ENCODE measurements at places on chromosomes 5 and 9.

DNA sequence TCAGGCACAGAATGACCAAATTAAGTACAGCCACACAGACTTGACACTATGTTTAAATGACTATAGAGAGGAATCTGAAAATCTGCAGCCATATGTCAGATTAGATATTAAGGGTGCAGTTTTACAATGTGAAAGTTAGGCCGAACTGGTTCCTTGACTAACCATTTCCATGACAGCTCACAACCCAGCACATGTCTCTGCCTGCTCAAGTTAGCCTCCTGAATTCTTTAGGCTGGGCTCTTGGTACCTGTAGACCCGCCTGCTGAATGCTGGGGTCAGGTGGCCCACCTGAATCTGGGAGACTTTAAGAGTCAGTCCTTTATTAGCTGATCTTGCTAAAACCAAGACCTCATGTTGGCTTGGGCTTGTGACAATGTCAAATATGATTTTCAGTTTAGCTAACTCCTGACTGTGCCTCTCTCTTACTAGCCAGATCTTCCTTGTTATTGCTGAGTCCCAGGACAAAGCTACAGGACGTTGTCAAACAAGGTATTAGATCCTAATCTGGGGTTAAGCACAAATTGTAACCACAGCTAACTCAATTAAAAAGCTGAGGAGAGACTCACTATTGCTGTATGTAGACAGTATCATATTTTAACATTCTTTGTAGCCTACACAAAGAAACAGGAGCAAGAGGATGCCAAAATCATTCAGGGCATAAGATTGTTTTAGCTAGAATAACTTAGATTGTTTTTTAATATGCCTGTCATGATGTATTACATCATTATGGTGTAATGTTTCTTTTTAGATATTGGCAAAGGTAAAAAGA lies 490.9 kb downstream of the SEMA5A start:
- DNase-seq, result no peak

DNA sequence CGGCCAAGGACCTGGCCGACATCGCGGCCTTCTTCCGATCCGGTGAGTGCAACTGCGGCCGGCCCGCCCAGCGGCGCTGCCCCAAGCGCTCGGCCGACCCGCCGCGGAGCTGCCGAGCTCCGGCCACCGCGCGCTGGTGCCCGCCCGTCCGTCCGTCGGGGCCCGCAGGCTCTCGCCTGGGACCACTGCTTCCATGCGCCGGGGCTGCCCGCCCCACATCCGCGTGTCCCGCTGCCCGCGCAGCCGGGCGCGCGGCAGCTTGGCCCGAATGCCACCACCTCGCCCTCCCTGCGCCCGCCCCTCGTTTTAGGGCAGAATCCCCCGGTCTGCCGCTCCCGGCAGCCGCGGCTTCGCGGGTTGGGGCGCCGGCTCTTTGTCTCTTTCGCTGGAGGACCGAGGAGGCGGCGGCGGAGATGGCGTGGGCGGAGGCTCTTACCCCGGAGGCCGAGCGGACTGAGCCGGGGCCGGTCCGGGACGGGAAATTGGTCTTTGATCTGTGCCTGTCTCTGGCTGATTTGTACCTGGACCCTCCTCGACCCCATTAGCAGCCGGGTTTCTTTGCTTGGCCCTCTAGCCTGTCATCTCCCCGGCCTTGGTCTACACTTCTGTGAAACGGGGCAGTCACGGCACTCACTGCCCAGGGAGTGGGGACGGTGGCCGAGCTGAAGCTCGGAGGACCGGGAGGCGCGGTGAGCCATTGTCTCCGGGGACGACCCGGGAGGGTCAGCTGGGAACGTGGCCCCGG lies 871 bp downstream of the TRIO start:
- DNase-seq, result peak; percentile 79

DNA sequence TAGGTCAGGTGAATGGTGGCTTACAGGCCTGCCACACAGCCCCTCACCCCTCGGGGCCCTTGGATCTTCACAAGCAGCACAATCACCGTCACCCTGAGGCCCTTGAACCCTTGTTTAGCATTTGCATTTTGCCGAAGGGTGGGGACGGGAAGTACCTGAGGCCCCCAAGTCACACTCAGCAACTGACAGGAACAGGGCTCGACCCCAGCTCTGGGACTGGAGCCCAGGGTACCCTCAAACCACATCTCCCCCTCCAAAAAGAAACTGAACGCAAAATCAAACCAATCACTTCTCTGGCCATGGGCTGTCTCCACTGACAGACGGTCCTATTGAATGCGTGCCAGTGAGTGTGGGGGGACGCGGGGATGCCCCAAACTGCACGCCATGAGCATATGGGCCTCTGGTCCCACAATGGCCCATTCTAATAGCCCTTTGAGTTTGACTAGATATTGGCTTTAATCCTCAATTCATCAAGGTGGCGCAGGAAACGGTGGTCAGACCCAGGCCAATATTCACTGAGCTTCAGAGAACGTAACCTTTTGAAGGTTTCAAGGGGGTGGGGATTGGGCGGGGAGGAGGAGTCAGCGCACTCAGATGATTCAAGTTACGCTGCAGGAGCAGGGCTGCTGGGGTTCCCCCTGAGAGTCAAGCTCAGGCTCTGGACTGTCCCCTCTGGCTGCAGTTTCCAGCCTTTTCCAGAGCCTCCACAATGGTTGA lies 176.0 kb downstream of the DAB2IP start:
- DNase-seq, result peak; percentile 38

- peak; percentile 59 for DNase-seq
Observed at GRCh38 chr9:133770076-133770777, 32.1 kb upstream of the SARDH start.

DNA sequence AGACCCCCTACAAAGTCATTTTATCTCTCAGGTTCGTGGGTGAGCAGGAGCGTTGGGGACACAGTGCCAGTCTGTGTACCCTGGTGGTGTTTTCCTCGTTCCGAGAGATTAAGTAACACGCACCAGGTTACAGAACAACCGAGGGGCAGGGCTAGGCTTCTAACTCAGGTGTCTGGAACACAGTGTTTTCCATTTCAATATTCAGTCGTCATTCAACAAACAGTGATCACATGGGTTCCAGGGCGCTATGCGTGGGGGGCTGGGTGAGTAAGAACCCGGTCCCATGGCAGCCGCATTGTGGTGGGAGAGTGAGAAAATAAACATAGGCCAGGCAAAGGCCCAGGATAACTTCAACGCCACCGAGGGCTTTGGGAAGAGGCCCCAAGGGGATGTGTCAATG lies 55.9 kb upstream of the RNU6ATAC start:
- DNase-seq, result no peak

DNA sequence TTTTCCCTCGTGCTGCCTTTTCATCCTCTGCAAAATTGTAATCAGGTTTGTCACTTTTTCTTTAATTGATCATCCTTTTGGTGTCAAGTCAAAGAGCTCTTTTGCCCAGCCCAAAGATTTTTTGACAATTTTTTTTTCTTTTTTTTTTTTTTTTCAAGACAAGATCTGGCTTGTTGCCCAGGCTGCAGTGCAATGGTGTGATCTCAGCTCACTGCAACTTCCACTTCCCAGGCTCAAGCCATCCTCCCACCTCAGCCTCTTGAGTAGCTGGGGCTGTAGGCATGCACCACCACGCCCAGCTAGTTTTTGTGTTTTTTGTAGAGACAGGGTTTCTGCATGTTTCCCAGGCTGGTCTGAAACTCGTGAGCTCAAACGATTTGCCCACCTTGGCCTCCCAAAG lies 36.7 kb downstream of the CDK7 start:
- no peak for DNase-seq

DNA sequence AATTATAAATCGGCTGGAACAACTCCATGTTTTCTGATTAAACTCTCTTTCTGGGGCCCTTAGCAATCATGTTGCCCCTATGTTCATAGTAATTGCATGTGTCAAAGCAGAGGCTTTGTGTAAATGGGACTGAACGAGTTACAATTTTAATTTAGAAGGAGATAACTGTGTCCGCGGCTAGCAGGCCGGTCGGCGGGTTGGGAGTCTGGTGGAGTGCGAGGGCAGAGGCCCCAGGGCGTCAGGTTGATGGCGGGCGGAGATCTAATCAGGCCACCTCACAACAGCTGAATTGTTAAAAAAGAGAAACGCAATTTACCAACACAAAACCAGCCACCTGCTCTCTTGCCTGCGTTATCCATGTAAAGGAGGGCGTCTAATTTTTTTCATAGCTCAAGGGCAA lies 134.9 kb upstream of the LPCAT1 start:
- no peak for DNase-seq

GRCh38 chr9:71858102-71858798 lies 52.7 kb downstream of the ABHD17B start:
- no peak for DNase-seq

DNA sequence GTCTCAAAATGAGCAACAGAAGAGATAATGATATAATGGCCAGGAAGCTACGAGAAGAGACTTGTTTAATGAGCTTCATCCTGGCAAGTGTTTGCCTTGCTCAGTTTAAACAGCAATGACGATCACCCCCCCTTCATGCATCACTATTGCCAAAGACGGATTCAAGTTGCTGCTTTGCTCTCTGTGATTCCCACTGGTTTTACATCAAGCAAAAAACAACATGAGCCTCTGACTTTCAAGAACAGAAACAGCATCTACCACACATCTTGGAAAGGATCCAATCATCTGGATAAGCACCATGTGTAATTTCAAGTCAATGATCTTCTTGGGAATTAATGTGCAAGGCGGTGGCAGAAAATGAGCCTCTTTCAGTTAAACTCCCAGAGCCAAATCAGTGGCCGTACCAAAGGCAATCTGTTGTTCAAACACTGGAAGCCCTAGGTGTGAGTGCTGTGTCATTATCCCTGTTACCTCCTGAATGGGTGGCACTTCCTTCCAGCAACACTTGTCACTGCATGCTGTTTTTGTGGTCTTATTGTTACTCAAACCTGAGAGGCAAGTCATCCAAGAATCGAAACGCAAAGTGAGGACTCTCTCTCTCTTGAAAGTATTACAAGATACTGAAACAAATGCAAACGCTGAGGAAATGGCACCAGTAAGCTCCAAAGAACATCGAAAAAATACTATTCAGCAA lies 72.8 kb downstream of the MED27 start:
- DNase-seq, result no peak

DNA sequence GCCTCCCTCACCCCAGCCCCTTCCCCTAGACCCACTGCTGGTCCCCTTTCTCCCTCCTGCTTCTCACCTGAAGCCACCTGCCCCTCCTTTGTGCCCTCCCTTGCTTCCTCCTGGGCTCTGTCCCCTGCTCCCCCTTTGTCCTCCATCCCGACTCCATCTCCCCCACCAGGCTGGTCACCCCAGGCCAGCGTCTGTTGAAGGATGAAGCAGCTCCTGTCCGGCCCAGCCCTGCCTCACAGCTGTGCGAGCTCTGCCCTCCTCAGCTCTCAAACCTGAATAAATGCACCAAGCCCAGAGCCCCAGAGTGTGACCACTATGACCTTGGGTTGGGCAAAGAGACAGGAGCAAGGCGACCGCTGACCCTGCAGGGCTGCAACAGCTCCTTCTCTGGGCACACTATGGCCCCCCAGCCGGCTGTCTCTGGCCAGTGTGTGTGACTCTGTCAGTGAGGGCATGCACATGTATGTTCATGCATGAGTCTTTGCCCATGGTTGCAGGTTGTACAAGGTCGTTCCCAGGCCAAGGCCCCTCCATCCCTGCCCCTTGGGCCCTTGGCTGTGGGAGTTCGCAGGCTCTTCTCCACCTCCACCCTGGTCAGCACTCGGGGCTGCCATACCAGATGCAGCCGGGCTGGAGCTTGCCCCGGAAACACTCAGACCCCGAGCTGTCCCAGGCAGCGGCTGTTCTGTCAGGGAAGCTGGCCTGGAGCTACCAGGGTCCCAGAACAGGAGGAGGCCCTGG lies 3.3 kb downstream of the LCN12 start:
- DNase-seq, result no peak

GRCh38 chr9:110125207-110125751 lies 82.7 kb downstream of the C9orf152 start:
- DNase-seq, result peak; percentile 93

GRCh38 chr9:77455312-77455927 lies 192.7 kb downstream of the GNA14 start:
- DNase-seq, result no peak

- DNase-seq, result no peak
Observed at GRCh38 chr9:10274988-10275387, 337.8 kb downstream of the PTPRD start.

DNA sequence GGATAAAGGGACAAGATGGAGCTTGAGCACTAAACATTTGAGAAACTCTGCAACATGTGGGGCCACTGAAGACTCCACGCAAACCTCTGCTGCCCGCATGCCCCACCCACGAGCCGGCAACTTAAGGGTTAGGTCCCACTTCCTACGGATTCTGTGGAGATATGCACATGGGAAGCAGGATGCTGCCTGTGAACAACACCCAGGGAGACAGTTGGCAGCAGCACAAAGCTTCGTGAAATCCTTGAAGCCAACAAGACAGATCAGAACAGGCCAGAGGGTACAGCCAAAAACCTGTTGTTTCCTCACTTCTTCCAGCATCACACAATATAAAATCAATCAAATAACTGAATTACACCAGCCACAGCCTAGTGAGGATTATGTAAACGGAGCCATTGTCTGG lies 270.4 kb downstream of the ENC1 start:
- no peak for DNase-seq

- no peak for DNase-seq
Observed at GRCh38 chr5:65451436-65451835, 30.3 kb downstream of the ADAMTS6 start.

- no peak for DNase-seq
Observed at GRCh38 chr9:76007935-76008334, 117.5 kb downstream of the PCSK5 start.

DNA sequence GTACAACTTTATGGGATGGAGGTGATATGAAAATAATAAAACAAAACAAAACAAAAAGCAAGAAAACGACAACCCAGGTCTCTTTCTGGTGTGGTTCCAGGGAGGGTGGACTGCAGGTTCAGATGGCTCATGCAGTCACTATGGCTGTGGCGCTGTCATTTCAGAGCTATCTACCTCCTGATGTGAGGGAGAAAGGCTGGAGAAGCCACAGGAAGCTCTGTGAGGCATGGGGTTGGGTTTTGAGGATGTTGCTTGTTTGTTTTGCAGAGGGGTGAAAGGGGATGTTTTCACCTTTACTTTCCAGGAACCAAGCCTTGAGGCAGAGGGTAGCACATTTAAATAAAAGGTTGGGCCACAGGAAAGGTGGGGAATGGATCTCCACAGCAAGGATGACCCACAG lies 18.7 kb downstream of the NIPAL4 start:
- no peak for DNase-seq

- DNase-seq, result no peak
Observed at GRCh38 chr5:80382488-80382887, 25.4 kb upstream of the ZFYVE16 start.

- no peak for DNase-seq
Observed at GRCh38 chr5:63456279-63456678, 506.0 kb downstream of the HTR1A start.

DNA sequence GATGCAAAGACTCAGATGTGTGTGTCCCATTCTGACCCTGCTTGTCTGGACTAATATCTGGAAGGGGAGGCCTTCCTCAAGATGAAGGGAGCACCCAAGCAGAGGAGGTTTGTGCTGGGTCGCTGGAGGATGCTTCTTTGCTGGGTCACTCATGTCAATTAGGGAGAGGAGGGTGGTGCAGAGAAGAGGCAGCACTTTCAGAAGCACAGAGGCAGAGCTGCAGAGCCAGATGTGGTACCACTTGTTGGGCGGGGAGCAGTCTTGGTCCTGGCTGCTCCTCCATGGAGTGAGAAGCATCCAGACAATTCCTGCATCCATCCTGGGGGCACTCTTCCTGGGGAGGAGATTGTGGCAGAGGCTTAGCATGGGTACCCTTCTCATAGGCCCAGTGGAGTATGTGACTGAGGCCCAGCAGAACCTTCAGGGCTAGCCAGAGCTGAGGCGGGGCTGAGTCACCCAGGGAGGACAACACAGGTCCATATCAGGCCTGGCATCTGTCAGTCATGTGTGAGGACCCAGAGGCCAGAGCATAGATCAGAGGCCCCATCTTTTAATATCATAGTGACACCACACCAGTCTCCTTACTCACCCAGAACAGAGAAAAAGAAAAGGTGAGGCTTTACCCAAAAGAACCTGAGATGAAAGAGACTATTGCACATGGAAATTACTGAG lies 59.8 kb downstream of the TNFSF15 start:
- no peak for DNase-seq
